T-cell (primary cell): ENCODE measurements at places on chromosomes 16 and 17. TPM values are rescaled to one million over a fixed set of nuclear protein-coding genes. Genes with fewer than 3 reads are reported as not detected.

MBTD1 gene
- total RNA-seq, result 27.3 TPM

PPP1R27 gene
- not detected for total RNA-seq

IL21R gene
- total RNA-seq, result 35.6 TPM

UTS2R gene
- not detected for total RNA-seq
